ENCODE measurements at places on chromosomes 13 and 19. TPM values are rescaled to one million over a fixed set of nuclear protein-coding genes. Genes with fewer than 3 reads are reported as not detected.

- DNase-seq: no peak
- H3K4me1 ChIP-seq: peaks cover 67% of the 10 kb centered on the region
- H3K36me3 ChIP-seq: no peaks in the 10 kb centered on the region
- peak overlapping the region; percentile 96 for H3K27ac ChIP-seq
These were observed 766 bp downstream of the SBNO2 start for GRCh38 chr19:1173159-1173844.

DNA sequence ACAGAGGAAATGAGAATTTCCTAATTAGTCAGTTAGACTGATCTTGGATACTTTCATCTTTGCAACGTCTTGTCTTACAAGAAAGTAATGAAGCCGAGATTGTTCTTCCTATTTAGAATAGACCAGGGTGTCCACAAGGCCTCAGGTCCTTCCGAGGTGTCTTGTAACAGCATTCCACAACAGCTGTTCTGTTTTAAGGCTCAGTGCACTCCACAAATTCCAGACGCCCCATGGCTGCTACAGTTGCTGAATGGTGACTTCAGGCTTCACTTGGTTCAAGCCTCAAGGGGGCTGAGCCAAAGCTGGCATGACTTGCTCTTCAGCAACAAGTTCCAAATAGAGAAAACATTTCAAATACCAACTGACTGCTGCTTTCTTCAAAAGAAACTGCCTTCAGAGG, 143.4 kb downstream of the SHISA2 start:
- H3K36me3 ChIP-seq: no peaks in the 10 kb centered on the region
- DNase-seq: no peak

The KIR3DL2 gene
- not detected for total RNA-seq

DNA sequence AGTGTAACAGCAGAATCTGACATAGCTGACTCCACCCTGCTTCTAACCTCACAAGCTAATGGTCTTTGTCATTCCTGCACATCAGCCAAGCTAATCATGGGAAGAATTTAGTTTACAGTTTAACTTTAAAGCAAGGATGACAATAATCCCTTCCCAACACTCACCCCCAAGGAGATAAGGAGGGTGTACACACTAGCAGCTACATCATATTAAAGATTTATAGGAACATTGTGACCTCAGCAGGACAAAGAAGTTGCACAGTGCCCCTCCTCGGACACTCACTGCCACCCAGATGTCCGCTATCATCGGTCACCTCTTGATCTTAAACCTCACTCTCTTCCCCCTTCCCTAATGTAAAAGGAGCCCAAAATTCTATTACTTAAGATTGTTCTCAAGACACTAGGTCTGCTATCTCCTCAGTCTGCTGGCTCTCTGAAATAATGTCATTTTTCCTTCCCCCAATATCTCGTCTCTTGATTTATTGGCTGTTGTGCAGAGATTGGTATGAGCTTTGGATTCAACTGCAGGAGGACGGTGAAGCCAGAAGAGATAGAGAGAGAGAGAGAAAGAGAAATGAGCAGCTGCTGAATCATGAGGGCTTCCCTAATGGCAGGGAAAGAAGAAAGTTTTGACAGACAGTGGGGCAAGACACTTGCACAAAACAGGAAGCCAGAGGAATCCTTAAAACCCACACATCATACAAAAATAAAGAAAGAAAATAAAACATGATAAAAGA, 17.5 kb upstream of the FFAR2 start:
- DNase-seq: no peak
- H3K36me3 ChIP-seq: no peaks in the 10 kb centered on the region
- peaks cover 40% of the 10 kb centered on the region for H3K4me1 ChIP-seq
- H3K27me3 ChIP-seq: no peaks in the 10 kb centered on the region
- no peak overlapping the region for H3K4me3 ChIP-seq

DNA sequence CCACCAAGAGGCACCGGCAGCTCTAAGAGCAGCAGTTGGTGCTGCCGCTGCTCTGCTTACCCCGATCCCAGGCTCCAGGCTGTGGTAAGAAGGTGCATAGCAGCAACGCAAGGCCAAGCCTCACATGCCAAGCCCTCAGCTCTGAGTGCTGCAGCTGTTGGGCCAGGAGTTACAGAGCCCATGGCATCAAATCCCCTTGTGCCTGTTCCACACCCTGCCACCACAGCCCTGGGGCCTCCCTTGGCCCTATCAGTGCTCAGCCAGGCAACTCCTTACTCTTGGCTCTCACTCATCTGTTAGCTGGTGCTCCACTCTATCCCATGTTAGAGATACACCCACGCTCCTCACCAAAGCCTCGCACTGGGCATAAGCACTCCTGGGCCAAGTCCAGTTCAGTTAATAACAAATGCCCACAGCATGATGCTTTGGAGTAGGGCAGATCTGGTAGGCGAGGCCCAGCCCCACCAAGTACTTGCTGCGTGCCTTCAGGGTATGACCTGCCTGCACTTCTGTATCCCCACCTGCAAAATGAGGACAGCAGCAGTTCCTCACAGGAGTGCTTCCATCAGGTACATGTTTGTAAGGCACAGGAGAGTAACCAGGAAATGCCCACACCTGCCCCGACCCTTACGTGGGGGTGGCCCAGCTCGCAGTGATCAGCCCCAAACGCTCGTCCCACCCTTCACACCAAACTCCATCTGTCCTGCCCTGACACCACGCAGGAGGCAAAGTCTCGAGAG, 16.2 kb downstream of the AKAP8L start:
- H3K27me3 ChIP-seq: no peaks in the 10 kb centered on the region
- H3K27ac ChIP-seq: no peak overlapping the region
- H3K4me1 ChIP-seq: peaks cover 24% of the 10 kb centered on the region
- no peak overlapping the region for H3K4me3 ChIP-seq
- no peak for DNase-seq
- H3K36me3 ChIP-seq: peaks cover 66% of the 10 kb centered on the region

DNA sequence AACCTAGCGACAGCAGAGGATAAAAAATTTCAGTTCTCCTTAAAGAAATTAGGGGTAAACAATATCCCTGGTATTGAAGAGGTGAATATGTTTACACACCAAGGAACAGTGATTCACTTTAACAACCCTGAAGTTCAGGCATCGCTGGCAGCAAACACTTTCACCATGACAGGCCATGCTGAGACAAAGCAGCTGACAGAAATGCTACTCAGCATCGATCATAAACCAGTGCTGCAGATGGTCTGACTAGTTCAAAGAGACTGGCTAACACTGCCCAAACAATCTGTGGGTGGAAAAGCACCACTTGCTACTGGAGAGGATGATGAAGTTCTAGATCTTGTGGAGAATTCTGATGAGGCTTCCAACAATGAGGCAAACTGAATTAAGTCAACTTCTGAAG, 19.9 kb upstream of the ACOD1 start:
- no peak overlapping the region for H3K4me3 ChIP-seq
- no peaks in the 10 kb centered on the region for H3K4me1 ChIP-seq
- H3K27me3 ChIP-seq: no peaks in the 10 kb centered on the region
- DNase-seq: no peak

GRCh38 chr13:45372189-45373161, 31.5 kb upstream of the TPT1 start:
- DNase-seq: no peak
- no peaks in the 10 kb centered on the region for H3K36me3 ChIP-seq
- peaks cover 21% of the 10 kb centered on the region for H3K4me1 ChIP-seq
- no peak overlapping the region for H3K27ac ChIP-seq
- no peaks in the 10 kb centered on the region for H3K27me3 ChIP-seq
- H3K4me3 ChIP-seq: no peak overlapping the region

The CERS1 gene
- not detected for total RNA-seq

DNA sequence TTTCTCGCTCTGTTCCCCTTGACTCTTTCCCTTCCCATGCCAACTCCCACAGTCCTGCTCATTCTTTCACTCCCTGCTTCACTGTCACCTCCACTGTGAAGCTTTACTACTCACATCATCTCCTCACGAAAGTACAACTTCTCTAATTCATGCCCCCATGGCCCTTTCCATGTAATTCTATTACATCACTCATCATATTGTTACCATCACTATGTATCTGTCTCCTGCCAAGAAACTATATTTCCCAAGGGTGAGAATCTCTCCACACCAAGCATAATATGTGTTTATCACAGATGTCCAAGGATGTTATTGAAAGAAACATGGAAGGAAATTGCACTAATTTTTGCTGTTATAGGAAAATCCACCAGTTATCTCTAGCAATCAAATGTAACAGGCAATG, 37.2 kb upstream of the LRCH1 start:
- DNase-seq: no peak
- H3K4me3 ChIP-seq: no peak overlapping the region
- no peak overlapping the region for H3K27ac ChIP-seq
- no peaks in the 10 kb centered on the region for H3K27me3 ChIP-seq
- no peaks in the 10 kb centered on the region for H3K36me3 ChIP-seq
- H3K4me1 ChIP-seq: peaks cover 4% of the 10 kb centered on the region

The CCDC124 gene
- total RNA-seq: 55.3 TPM

- no peak within 1 kb of the TSS for H3K27ac ChIP-seq
- H3K27me3 ChIP-seq: no peaks in the 10 kb centered on the region
- peak within 1 kb of the TSS; percentile 61 for H3K4me3 ChIP-seq
- peak; percentile 88 for DNase-seq
These were observed at the start of gene ZNF229 for GRCh38 chr19:44447916-44448674. TSS of gene ZNF229 (minus strand) at chr19:44448472. CDS start at chr19:44442847, 5,625 bp downstream.

DNA sequence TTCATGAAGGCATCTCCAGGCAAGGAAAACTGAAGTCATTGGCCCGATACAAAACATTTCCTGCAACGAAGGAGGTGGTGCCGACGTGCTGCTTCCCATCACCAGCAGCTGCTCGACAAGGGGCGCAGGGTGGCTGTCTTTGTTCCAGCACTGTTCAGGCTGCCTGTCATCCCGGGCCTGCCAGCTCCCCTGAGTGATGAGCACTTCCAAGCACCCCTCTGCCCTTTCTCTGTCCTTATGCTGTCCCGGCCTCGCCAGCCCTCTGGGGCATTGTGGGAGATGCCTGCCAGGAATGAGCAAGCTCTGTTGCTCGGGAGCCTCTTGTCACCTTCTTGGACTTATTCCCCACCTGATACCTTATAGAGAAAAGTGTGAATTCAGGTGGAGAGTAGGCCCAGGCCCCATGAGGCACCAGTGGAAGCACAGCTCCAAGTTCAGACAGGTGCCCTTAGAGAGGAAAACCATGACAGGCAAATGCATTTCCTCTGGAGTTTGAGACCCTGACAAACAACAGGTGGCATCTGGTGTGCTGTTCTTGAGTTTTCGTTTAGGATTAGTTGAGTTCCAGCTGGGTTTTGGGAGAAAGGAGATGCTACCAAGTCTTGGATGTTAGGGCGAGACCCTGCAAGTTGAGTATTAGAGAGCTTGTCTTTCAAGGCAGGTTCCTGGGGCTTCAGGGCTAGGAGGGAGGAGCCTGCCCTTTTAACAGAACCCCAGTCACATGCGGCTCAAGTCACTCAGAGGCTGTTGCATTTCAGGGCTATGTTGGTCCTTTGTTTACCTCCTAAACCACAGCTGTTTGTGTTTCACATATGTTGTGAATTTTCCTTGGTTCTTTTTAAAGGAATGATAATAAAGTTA, 21.4 kb downstream of the BBC3 start:
- peaks cover 58% of the 10 kb centered on the region for H3K36me3 ChIP-seq
- H3K4me3 ChIP-seq: no peak overlapping the region
- H3K4me1 ChIP-seq: peaks cover 12% of the 10 kb centered on the region
- DNase-seq: no peak
- H3K27me3 ChIP-seq: no peaks in the 10 kb centered on the region
